Astrocyte (in vitro differentiated cells and primary cell): ENCODE measurements at places on chromosomes 12 and 14. TPM values are rescaled to one million over a fixed set of nuclear protein-coding genes. Genes with fewer than 3 reads are reported as not detected.

BCAT1 gene
- 459 and 476 TPM in 2 replicates for total RNA-seq

- DNase-seq = no peak
Observed at GRCh38 chr14:94773061-94773648, 3.2 kb upstream of the GSC start.

AVPR1A gene
- total RNA-seq = 0.05 TPM in 1 of 2 replicates, not detected in the other

GRCh38 chr12:123506843-123507236, 26.7 kb downstream of the RILPL1 start:
- no peak for DNase-seq

GRCh38 chr12:125247477-125247876, 182.2 kb downstream of the AACS start:
- no peak for DNase-seq

GRCh38 chr14:69064596-69064995, 85.5 kb upstream of the ACTN1 start:
- DNase-seq = no peak

ATP5MC2 gene
- total RNA-seq = 224 and 237 TPM in 2 replicates
